ENCODE measurements at places on chromosomes 4 and X. TPM values are rescaled to one million over a fixed set of nuclear protein-coding genes. Genes with fewer than 3 reads are reported as not detected.

SPINK2 gene
- total RNA-seq, result 0.49 TPM

FAM114A1 gene
- 18.0 TPM for total RNA-seq

CDS1 gene
- total RNA-seq, result 3.9 TPM

ASB5 gene
- not detected for total RNA-seq

GAGE1 gene
- total RNA-seq, result not detected

HAND2 gene
- 3.1 TPM for total RNA-seq

DNAJB14 gene
- 12.0 TPM for total RNA-seq

F8A1 gene
- total RNA-seq, result 14.8 TPM

TTC29 gene
- total RNA-seq, result not detected

ASB12 gene
- 0.14 TPM for total RNA-seq

VCX3A gene
- not detected for total RNA-seq

FAM47C gene
- total RNA-seq, result not detected

SMIM10L2A gene
- total RNA-seq, result 2.3 TPM

TIMP1 gene
- total RNA-seq, result 292 TPM

TRIM75 gene
- not detected for total RNA-seq

RRAGB gene
- total RNA-seq, result 7.7 TPM

UGT8 gene
- total RNA-seq, result 5.1 TPM

WDR13 gene
- total RNA-seq, result 213 TPM

GAGE12H gene
- total RNA-seq, result not detected

RTL3 gene
- total RNA-seq, result not detected

TCEAL6 gene
- total RNA-seq, result not detected

FGF13 gene
- total RNA-seq, result 1.9 TPM

NLGN4X gene
- total RNA-seq, result 0.51 TPM

EGFL6 gene
- 0.09 TPM for total RNA-seq

ANK2 gene
- 3.7 TPM for total RNA-seq

TLR10 gene
- total RNA-seq, result 0.04 TPM

TACR3 gene
- total RNA-seq, result not detected

FMR1NB gene
- total RNA-seq, result not detected

ATP2B3 gene
- 0.03 TPM for total RNA-seq

Data from pancreas (tissue), 10 donors.